Right atrium auricular region (tissue), 2 donors: ENCODE measurements at places on chromosomes 1 and 21. TPM values are rescaled to one million over a fixed set of nuclear protein-coding genes. Genes with fewer than 3 reads are reported as not detected.

Gene RAD54L
- not detected for total RNA-seq

- H3K27me3 ChIP-seq, result no peaks in the 10 kb centered on the region
- H3K27ac ChIP-seq, result no peak overlapping the region
- H3K36me3 ChIP-seq, result no peaks in the 10 kb centered on the region
- DNase-seq, result no peak
- H3K4me3 ChIP-seq, result no peak overlapping the region
- peaks cover 15% of the 10 kb centered on the region for H3K4me1 ChIP-seq
Measured at GRCh38 chr1:32289256-32289655, 2.6 kb upstream of the HDAC1 start.

Gene SPRR1B
- total RNA-seq, result not detected

Gene OR2T3
- total RNA-seq, result not detected

Gene OR2T35
- total RNA-seq, result not detected

Gene CFHR1
- total RNA-seq, result not detected

GRCh38 chr1:37755951-37756560 lies 8.9 kb downstream of the EPHA10 start:
- peaks cover 5% of the 10 kb centered on the region for H3K27me3 ChIP-seq
- no peak overlapping the region for H3K4me3 ChIP-seq
- no peaks in the 10 kb centered on the region for H3K36me3 ChIP-seq
- no peak overlapping the region for H3K27ac ChIP-seq
- H3K4me1 ChIP-seq, result no peaks in the 10 kb centered on the region

Gene COL18A1
- 134 TPM for total RNA-seq

GRCh38 chr1:30083800-30084464 lies 639.5 kb downstream of the MATN1 start:
- no peaks in the 10 kb centered on the region for H3K4me1 ChIP-seq
- no peaks in the 10 kb centered on the region for H3K27me3 ChIP-seq
- H3K36me3 ChIP-seq, result no peaks in the 10 kb centered on the region
- H3K27ac ChIP-seq, result peak overlapping the region; percentile 66

DNA sequence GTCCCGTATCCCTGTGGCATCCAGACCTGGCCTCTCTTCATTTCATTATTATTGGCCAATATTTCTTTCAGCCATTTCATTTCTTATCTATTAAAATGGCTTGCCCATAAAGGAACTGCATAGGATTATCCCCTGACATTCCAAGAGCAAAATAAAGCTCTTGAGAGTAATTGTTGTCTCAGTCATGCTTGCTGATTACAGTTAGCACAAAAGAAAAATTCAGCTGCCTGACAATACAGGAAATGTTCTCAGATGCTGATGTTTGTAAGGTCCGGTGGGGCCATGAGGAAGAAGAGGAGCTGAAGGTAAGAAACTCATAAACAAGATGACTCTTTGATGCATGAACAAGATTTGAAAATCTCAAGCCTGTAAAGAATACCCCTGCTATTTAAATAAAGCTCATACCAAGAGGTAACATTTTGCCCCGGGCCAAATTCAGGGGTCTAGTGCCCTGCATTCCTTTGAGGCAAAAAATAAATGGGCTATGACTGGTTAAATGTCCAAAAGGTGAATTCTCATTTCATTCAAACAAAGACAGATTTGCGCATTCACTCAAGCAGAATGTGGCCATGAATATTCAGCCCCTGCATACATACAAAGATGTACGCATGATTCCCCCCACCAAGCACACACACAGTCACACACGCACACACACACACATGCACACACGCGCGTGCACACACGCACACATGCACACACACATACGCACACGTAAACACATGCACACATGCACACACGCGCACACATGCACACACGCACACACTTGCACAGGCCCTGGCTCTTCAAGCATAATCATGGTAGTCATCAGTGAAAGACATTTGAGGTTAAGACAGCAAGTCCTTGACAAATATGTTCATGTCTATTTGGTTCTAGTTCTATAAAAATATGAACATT lies 44.8 kb downstream of the KCNJ15 start:
- no peak overlapping the region for H3K27ac ChIP-seq
- no peaks in the 10 kb centered on the region for H3K27me3 ChIP-seq

Gene PKLR
- not detected for total RNA-seq

GRCh38 chr1:24858277-24858676 lies 71.8 kb downstream of the RUNX3 start:
- H3K4me3 ChIP-seq, result no peak overlapping the region
- no peaks in the 10 kb centered on the region for H3K27me3 ChIP-seq
- no peak for DNase-seq
- H3K36me3 ChIP-seq, result no peaks in the 10 kb centered on the region

Gene KCNH1
- total RNA-seq, result not detected

- H3K4me1 ChIP-seq, result no peaks in the 10 kb centered on the region
- H3K4me3 ChIP-seq, result no peak overlapping the region
- no peaks in the 10 kb centered on the region for H3K36me3 ChIP-seq
- H3K27ac ChIP-seq, result no peak overlapping the region
- DNase-seq, result no peak
Measured at GRCh38 chr1:110783292-110783918, 89.5 kb upstream of the CD53 start.

- no peak for DNase-seq
- no peak overlapping the region for H3K27ac ChIP-seq
- H3K4me1 ChIP-seq, result no peaks in the 10 kb centered on the region
- no peak overlapping the region for H3K4me3 ChIP-seq
- no peaks in the 10 kb centered on the region for H3K36me3 ChIP-seq
Measured at GRCh38 chr1:157001304-157001703, 44.2 kb downstream of the ARHGEF11 start.

- no peaks in the 10 kb centered on the region for H3K4me1 ChIP-seq
- no peaks in the 10 kb centered on the region for H3K27me3 ChIP-seq
- no peak overlapping the region for H3K4me3 ChIP-seq
- H3K36me3 ChIP-seq, result no peaks in the 10 kb centered on the region
Measured at GRCh38 chr1:177017287-177017852, 147.1 kb downstream of the ASTN1 start.

DNA sequence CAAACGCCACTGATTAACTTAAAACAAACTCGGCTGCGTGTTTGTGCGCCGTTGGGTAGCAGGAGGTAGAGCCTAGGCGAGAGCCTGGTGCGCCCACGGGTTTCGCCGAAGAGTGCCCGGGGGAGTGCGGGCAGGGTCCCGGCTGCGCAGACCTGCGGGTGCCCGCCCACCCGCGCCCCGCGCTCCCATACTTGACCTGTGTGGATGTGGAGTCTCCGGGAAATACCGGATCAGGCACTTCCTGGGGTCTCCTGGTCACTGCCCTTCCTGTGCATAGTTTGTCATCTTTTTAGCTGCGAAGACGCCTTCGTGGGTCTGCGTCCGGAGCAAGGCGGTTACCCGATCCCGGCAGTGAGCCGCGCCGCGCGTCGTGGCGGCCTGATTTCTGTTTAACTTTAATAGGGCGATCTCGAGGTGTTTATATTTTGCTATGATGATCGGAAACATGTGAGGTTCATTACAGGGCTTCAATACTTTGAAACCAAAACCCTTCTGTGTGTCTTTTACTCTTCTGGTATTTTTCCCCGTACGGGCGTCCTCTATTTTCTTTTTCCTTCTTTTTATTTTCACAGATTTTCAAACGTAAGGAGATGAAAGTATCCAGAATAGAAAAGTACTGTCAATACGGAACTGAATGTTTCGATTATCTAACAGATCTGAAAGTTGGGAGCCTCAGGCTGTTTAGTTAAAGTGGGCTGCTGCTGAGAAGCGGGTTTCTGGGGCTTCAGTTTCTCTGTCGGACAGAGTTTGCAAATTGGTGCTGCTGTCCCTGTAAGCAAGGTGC lies 15.2 kb downstream of the NR5A2 start:
- DNase-seq, result no peak
- peaks cover 43% of the 10 kb centered on the region for H3K27me3 ChIP-seq
- H3K4me3 ChIP-seq, result peak overlapping the region; percentile 43
- peak overlapping the region; percentile 26 for H3K27ac ChIP-seq
- no peaks in the 10 kb centered on the region for H3K4me1 ChIP-seq

Gene SMPDL3B
- total RNA-seq, result 6.7 TPM

GRCh38 chr1:232353001-232353400 lies 276.9 kb downstream of the SIPA1L2 start:
- no peaks in the 10 kb centered on the region for H3K27me3 ChIP-seq
- H3K4me1 ChIP-seq, result no peaks in the 10 kb centered on the region
- no peak for DNase-seq
- no peak overlapping the region for H3K27ac ChIP-seq
- H3K4me3 ChIP-seq, result no peak overlapping the region
- H3K36me3 ChIP-seq, result no peaks in the 10 kb centered on the region

- H3K4me3 ChIP-seq, result no peak overlapping the region
- no peak overlapping the region for H3K27ac ChIP-seq
- peaks cover 44% of the 10 kb centered on the region for H3K4me1 ChIP-seq
- no peaks in the 10 kb centered on the region for H3K36me3 ChIP-seq
- no peaks in the 10 kb centered on the region for H3K27me3 ChIP-seq
- no peak for DNase-seq
Measured at GRCh38 chr21:34548781-34549376, 36.9 kb upstream of the KCNE1 start.

Gene ARHGAP30
- total RNA-seq, result 4.6 TPM

Gene TMEM51
- total RNA-seq, result 6.6 TPM

Gene PYHIN1
- total RNA-seq, result 0.63 TPM

- H3K4me3 ChIP-seq, result no peak overlapping the region
- no peaks in the 10 kb centered on the region for H3K27me3 ChIP-seq
- no peak for DNase-seq
- no peaks in the 10 kb centered on the region for H3K36me3 ChIP-seq
- no peaks in the 10 kb centered on the region for H3K4me1 ChIP-seq
- H3K27ac ChIP-seq, result no peak overlapping the region
Measured at GRCh38 chr1:16171314-16172151, 15.7 kb upstream of the EPHA2 start.

Gene OR13G1
- not detected for total RNA-seq

- H3K27ac ChIP-seq, result no peak overlapping the region
- no peaks in the 10 kb centered on the region for H3K36me3 ChIP-seq
- no peaks in the 10 kb centered on the region for H3K27me3 ChIP-seq
- no peaks in the 10 kb centered on the region for H3K4me1 ChIP-seq
Measured at GRCh38 chr1:11740258-11741192, 4.6 kb downstream of the AGTRAP start.

Gene NHLH1
- not detected for total RNA-seq

Gene SASS6
- total RNA-seq, result 1.6 TPM

GRCh38 chr1:51453010-51453409 lies 66.1 kb downstream of the EPS15 start:
- H3K4me3 ChIP-seq, result no peak overlapping the region
- no peak for DNase-seq
- no peaks in the 10 kb centered on the region for H3K4me1 ChIP-seq
- H3K27ac ChIP-seq, result no peak overlapping the region

- no peak overlapping the region for H3K27ac ChIP-seq
- no peaks in the 10 kb centered on the region for H3K36me3 ChIP-seq
- no peak overlapping the region for H3K4me3 ChIP-seq
- DNase-seq, result no peak
- H3K27me3 ChIP-seq, result no peaks in the 10 kb centered on the region
- no peaks in the 10 kb centered on the region for H3K4me1 ChIP-seq
Measured at GRCh38 chr1:33111965-33112364, 31.0 kb downstream of the AZIN2 start.

GRCh38 chr1:164605254-164606091 lies 46.5 kb downstream of the PBX1 start:
- DNase-seq, result no peak
- peaks cover 3% of the 10 kb centered on the region for H3K36me3 ChIP-seq
- H3K27me3 ChIP-seq, result no peaks in the 10 kb centered on the region
- H3K4me3 ChIP-seq, result no peak overlapping the region

- peak overlapping the region; percentile 80 for H3K27ac ChIP-seq
- peaks cover 3% of the 10 kb centered on the region for H3K36me3 ChIP-seq
- no peaks in the 10 kb centered on the region for H3K27me3 ChIP-seq
Measured at GRCh38 chr1:38003261-38004250, 1.8 kb downstream of the FHL3 start.

- DNase-seq, result no peak
- H3K27me3 ChIP-seq, result no peaks in the 10 kb centered on the region
- H3K27ac ChIP-seq, result no peak overlapping the region
- peaks cover 2% of the 10 kb centered on the region for H3K4me1 ChIP-seq
- H3K36me3 ChIP-seq, result no peaks in the 10 kb centered on the region
Measured at GRCh38 chr1:205287076-205287475, 34.5 kb downstream of the NUAK2 start.

DNA sequence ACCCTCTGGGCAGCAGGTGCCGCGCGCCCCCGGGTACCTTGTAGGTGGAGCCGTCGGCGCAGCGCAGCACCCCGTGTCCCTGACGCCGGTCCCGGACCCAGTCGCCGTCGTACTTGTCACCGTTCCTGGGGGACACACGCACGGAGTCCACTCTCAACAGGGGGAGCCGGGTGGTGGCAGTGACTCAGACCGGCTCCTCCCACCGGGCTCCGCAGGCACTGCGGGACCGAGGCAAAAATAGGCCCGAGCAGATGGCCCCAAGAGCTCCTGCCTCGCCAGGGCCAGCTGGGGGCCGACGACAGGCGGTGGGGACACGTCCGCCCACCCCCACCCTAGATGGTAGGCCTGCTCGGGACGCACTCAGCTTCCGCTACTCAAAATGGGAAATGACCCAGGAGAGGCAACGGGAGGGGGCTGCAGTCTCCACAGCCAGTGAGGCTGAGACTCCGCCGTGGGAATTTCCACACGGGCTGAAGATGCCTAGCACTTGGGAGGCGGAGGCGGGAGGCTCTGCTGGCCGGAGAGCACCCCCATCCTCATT lies 6.3 kb downstream of the MORN1 start:
- H3K27ac ChIP-seq, result no peak overlapping the region
- no peaks in the 10 kb centered on the region for H3K27me3 ChIP-seq
- no peak overlapping the region for H3K4me3 ChIP-seq
- H3K36me3 ChIP-seq, result no peaks in the 10 kb centered on the region

Gene PCP4L1
- total RNA-seq, result 0.59 TPM

GRCh38 chr1:117284399-117285215 lies 73.9 kb upstream of the VTCN1 start:
- H3K27ac ChIP-seq, result no peak overlapping the region
- no peaks in the 10 kb centered on the region for H3K36me3 ChIP-seq
- H3K4me1 ChIP-seq, result no peaks in the 10 kb centered on the region
- no peaks in the 10 kb centered on the region for H3K27me3 ChIP-seq
- no peak for DNase-seq

- no peaks in the 10 kb centered on the region for H3K4me1 ChIP-seq
- H3K27me3 ChIP-seq, result no peaks in the 10 kb centered on the region
- no peak for DNase-seq
- H3K36me3 ChIP-seq, result no peaks in the 10 kb centered on the region
- no peak overlapping the region for H3K4me3 ChIP-seq
- no peak overlapping the region for H3K27ac ChIP-seq
Measured at GRCh38 chr1:8992936-8993687, 33.1 kb downstream of the SLC2A7 start.

GRCh38 chr1:60581455-60582220 lies 500.7 kb upstream of the NFIA start:
- DNase-seq, result no peak
- H3K4me3 ChIP-seq, result no peak overlapping the region
- no peak overlapping the region for H3K27ac ChIP-seq
- H3K36me3 ChIP-seq, result no peaks in the 10 kb centered on the region

DNA sequence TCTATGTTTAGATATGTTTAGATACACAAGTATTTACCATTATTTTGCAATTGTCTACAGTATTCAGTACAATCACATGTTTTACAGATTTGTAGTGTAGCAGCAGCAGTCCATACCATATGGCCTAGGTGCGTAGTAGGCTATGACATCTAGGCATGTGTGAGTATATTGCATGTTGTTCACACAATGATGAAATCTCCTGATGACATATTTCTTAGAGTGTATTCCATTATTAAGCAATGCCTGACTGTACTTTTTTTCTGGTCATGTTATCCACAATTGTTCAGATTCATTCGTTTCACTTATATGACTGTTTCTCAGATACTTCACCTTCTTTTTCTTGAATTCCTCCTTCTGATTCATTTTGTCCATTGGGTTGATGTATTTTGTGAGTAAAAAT lies 9.9 kb upstream of the BACE2 start:
- H3K4me1 ChIP-seq, result no peaks in the 10 kb centered on the region
- H3K27ac ChIP-seq, result no peak overlapping the region
- H3K27me3 ChIP-seq, result no peaks in the 10 kb centered on the region
- no peak overlapping the region for H3K4me3 ChIP-seq
- no peaks in the 10 kb centered on the region for H3K36me3 ChIP-seq
- DNase-seq, result no peak
